Sigmoid colon (tissue), 7 donors: ENCODE measurements at places on chromosomes 6 and 20.

DNA sequence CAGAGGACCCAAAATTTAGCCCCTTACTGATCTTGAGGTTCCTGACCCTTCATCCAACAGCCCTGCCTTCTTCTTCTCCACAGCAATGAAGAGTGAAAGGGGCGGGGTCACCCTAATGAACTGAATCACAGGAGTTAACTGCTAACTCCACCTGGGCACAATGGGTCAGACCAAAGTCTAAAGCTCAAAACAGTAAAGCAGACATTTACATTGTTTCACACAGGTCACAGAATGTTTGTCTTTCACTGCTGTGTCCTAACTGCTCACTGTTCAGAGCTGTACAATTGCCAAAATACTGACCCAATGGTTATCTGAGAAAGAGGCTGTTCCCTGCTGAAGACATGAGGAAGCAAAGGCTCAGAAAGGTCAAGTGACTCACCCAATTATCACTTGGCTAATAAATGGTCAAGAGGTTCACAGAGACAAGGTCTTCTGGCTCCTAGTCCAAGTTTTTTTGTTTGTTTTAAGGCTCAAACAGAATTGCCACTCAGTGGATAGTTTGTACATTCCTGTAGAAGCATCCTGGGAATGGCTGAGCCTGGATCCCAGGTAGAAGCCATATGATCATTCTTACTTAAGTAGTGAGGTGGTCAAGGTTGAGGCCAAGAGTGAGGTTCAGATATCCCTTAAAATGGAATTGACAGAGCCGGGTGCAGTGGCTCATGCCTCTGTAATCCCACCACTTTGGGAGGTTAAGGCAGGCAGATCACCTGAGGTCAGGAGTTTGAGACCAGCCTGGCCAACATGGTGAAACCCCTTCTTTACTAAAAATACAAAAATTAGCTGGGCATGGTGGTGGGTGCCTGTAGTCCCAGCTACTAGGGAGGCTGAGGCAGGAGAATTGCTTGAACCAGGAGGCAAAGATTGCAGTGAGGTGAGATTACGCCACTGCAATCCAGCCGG, 35.1 kb upstream of the FAM83C start:
- H3K27me3 ChIP-seq: no peaks in the 10 kb centered on the region
- no peaks in the 10 kb centered on the region for H3K36me3 ChIP-seq
- H3K4me3 ChIP-seq: no peak overlapping the region
- no peak overlapping the region for H3K27ac ChIP-seq
- DNase-seq: no peak
- H3K4me1 ChIP-seq: peaks cover 39% of the 10 kb centered on the region

DNA sequence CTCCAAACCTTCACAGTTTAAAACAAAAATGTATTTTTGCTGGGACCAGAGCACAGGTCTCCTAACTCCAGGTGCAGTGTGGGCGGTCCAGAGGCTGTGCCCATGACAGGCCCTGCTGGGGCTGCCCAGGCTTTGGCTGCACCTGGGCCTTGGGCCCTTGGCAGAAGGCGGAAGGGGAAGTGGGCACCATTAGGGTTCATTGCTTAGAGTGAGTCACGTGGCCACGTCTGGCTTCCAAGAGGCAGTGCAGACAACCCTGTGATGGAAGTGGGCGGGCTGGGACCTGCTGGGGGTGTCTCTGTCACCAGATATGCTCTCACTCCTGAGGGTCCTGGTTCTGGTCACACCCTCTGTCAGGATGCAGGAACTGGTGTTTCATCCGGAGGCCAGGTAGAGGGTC, 302.2 kb downstream of the QKI start:
- H3K36me3 ChIP-seq: no peaks in the 10 kb centered on the region
- no peaks in the 10 kb centered on the region for H3K27me3 ChIP-seq
- DNase-seq: no peak

- no peaks in the 10 kb centered on the region for H3K27me3 ChIP-seq
- H3K27ac ChIP-seq: no peak overlapping the region
- H3K4me3 ChIP-seq: no peak overlapping the region
- peaks cover 9% of the 10 kb centered on the region for H3K36me3 ChIP-seq
Measured at GRCh38 chr6:30928677-30929076, 3.3 kb downstream of the SFTA2 start.

DNA sequence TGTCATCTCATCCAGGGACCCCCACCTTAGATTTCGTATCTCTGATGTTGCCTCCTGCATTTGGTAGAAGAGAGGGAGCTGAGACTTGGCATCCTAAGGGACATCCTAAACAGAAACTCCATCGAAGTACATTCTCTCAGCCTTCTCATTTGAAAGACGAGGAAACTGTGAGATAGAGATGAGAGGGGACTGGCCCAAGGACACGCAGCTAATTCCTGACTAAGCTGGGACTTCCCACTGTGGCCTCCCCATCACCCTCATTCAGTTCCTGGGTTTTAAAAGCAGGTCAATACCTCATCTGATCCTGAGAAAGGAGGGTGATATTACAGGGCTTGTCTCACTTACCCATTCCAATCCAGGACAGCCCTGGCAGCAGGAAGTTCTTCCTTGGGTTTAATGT, 855 bp upstream of the WFDC5 start:
- H3K4me3 ChIP-seq: no peak overlapping the region
- H3K27ac ChIP-seq: no peak overlapping the region
- no peak for DNase-seq
- H3K27me3 ChIP-seq: peaks cover 30% of the 10 kb centered on the region

DNA sequence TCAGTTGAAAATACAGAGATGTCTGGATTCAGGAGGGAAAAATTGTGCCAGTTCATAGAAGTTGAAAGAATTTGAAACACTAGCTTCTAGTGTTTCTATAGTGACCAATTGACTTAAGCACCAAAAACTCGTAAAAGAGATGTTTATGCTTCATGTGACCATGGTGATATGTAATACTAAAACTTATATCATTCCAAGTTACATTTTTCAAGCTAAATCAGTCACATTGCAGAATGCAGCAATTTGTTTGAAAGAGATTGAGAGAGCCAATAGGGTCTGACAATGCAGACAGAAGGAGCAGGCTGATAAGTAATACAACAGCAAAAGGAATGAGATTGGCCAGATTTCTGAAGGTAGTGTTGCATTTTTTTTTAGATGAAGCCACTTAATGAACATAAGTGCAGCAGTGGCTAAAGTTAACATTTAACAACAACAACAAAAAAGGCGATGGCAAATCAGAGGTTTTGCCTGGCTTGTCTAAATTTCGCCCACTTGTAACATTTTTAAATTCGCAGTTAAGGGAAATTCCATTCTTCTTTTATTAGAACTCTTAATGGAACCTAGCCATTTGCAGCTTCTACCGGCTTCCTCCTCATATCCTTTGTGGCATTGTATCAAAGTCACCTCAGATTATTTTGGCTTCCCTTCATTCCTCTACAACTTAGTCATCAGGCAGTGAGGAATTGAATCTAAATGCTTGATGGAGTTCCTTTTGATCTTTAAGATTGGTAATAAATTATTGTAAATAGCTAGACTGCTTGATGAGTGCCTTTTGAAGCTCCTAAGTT, 484.0 kb upstream of the SOX4 start:
- H3K27me3 ChIP-seq: no peaks in the 10 kb centered on the region
- DNase-seq: no peak
